ENCODE measurements at places on chromosomes 5 and 9. TPM values are rescaled to one million over a fixed set of nuclear protein-coding genes. Genes with fewer than 3 reads are reported as not detected.

The RRAGA gene
- total RNA-seq, result 40.6 TPM

The WDR38 gene
- total RNA-seq, result not detected

The NOTCH1 gene
- total RNA-seq, result 17.4 TPM

DNA sequence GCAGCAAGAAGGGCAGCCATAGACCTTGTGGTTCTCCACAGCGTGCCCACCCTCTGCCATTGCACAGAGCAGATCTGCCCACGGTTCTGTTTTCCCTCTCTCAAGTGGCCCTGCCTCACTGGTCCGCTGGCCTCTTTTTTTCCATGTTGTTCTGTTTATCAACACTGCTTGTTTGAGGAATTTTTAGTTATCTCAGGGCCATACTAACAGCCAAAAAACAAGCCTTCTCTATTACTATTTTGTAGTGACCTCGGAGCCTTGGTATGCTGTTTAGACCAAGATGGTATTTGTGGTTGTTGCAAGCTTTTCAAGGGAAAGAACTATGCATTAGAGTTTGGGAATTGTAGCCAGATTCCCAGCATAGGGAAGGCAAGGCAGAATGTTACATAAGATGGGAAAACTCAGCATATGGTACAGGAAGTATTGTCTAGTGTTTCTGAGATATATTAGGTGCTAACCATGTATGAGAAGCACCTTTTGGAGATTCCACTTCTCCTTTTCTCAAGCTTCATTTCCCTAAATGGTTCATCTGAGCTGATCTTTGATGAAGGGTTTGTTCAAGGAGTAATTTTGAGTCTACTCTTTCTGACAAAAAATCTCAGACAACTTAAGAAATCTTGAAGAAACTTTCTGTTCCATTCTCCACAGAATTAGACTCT, 54.3 kb downstream of the NUP214 start:
- DNase-seq, result no peak
- H3K27ac ChIP-seq, result no peak overlapping the region
- no peak overlapping the region for H3K4me3 ChIP-seq
- H3K4me1 ChIP-seq, result no peaks in the 10 kb centered on the region
- H3K36me3 ChIP-seq, result peaks cover 19% of the 10 kb centered on the region

GRCh38 chr9:84499969-84500582, 159.5 kb upstream of the SLC28A3 start:
- H3K27ac ChIP-seq, result no peak overlapping the region
- H3K4me3 ChIP-seq, result no peak overlapping the region
- no peaks in the 10 kb centered on the region for H3K36me3 ChIP-seq
- DNase-seq, result no peak
- no peaks in the 10 kb centered on the region for H3K4me1 ChIP-seq

DNA sequence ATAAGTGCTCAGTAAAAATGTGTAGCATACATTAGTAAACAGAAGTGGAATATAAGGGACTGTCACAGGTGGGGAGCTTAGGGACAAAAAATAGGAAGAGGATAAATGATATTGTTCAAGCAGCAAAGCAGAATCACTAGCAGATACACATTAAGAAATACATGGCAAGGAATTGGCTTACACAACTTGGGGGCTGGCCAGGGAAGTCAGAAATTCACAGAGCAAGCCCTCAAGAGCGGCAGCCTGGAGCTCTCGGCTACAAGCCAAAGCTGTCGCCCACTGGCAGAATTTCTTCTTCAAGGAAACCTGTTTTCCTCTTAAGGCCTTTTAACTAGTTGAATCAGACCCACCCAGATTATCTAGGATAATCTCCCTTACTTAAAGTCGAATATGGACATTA, 73.0 kb upstream of the SMIM23 start:
- no peak for DNase-seq
- H3K4me1 ChIP-seq, result no peaks in the 10 kb centered on the region
- no peak overlapping the region for H3K4me3 ChIP-seq

DNA sequence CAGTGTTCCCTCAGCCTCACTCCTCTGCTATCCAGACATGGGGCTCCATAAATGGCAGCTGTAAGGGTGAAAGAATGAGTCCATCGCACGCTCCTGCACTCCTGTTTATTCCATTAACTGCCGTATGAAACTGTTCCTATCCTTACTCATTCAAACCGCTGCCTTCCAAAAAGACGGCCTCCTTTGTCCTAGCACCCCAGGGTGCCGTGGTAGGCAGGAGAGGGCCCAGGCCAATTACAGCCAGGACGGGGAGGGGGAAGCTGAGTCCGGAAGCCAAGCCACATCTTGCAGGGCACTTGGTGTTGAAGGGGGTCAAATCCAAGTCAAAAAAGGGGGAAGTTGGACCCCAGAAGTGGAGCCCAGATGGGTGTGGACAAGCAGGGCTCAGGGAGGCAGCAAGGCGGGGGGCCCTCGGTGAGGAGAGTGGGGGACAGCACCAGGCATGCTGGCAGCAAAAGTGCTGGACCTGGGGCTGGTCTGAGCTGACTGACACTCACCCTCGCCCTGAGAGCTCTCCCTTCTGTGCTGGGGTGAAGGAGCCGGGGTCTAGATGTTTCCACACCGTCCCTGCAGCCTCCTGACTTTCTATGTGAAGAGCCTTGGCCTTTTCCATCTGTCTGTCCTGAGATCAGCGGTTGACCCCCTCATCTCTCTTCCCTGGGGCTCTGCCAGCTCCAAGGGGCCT, 63.3 kb downstream of the COL23A1 start:
- no peak overlapping the region for H3K4me3 ChIP-seq
- H3K4me1 ChIP-seq, result no peaks in the 10 kb centered on the region
- H3K36me3 ChIP-seq, result no peaks in the 10 kb centered on the region
- H3K27me3 ChIP-seq, result no peaks in the 10 kb centered on the region
- H3K27ac ChIP-seq, result no peak overlapping the region

- H3K36me3 ChIP-seq, result no peaks in the 10 kb centered on the region
- no peaks in the 10 kb centered on the region for H3K27me3 ChIP-seq
- H3K27ac ChIP-seq, result peak overlapping the region; percentile 98
- DNase-seq, result no peak
- H3K4me3 ChIP-seq, result peak overlapping the region; percentile 95
- no peaks in the 10 kb centered on the region for H3K4me1 ChIP-seq
These were observed 654 bp upstream of the TUT7 start for GRCh38 chr9:86354818-86355309.

GRCh38 chr9:135961811-135962695, 880 bp upstream of the UBAC1 start:
- no peaks in the 10 kb centered on the region for H3K4me1 ChIP-seq
- no peak overlapping the region for H3K4me3 ChIP-seq
- no peaks in the 10 kb centered on the region for H3K36me3 ChIP-seq
- DNase-seq, result no peak

GRCh38 chr9:114115654-114116125, 16.6 kb upstream of the KIF12 start:
- no peak overlapping the region for H3K4me3 ChIP-seq
- no peaks in the 10 kb centered on the region for H3K27me3 ChIP-seq
- no peak overlapping the region for H3K27ac ChIP-seq
- no peaks in the 10 kb centered on the region for H3K4me1 ChIP-seq
- no peak for DNase-seq
- H3K36me3 ChIP-seq, result no peaks in the 10 kb centered on the region

DNA sequence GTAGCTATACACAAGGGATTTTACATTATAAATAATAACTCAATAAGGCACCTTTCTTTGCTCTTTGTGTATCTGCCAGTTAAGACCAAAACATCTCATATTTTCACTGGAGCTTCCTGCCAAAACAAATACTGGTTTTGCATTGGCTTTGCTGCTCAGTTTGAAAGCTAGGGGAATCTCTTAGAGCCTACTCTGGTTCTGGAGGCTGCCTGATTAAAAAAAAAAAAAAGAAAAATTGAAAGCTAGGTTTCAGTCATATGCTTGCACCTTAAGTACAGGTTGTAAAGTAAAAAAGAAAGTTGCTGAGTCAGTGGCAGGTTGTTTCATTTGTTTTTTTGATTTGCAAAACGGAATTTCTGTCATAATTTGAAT, 2.3 kb downstream of the DENND4C start:
- no peak overlapping the region for H3K27ac ChIP-seq
- no peaks in the 10 kb centered on the region for H3K27me3 ChIP-seq
- DNase-seq, result no peak
- no peaks in the 10 kb centered on the region for H3K36me3 ChIP-seq
- H3K4me3 ChIP-seq, result no peak overlapping the region

GRCh38 chr9:673264-673965, 168.1 kb upstream of the DMRT1 start:
- no peak overlapping the region for H3K27ac ChIP-seq
- no peaks in the 10 kb centered on the region for H3K36me3 ChIP-seq
- H3K4me3 ChIP-seq, result no peak overlapping the region
- no peak for DNase-seq
- no peaks in the 10 kb centered on the region for H3K27me3 ChIP-seq

- no peak for DNase-seq
- H3K27me3 ChIP-seq, result peaks cover 3% of the 10 kb centered on the region
- H3K4me1 ChIP-seq, result no peaks in the 10 kb centered on the region
These were observed 96.5 kb upstream of the LMX1B start for GRCh38 chr9:126516936-126517832.

DNA sequence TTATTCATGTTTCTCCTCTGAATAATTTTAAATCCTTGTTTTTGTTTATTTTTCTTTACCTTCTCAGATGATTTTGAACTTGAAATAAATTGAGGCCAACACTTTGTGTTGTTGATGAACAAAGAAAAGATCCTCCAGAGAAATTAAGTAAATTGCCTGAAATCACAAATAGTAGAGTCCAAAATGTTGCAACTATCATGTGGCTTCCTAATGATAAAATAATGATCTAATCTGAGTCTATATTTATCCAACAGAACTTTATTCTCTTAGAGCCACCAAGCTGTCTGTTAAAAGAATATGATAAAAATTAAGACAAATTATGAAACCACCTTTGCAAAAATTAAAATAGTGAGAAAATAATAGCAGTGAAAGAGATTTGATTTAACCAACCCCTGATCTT, 132.2 kb upstream of the SPEF2 start:
- H3K27me3 ChIP-seq, result no peaks in the 10 kb centered on the region
- no peak for DNase-seq

DNA sequence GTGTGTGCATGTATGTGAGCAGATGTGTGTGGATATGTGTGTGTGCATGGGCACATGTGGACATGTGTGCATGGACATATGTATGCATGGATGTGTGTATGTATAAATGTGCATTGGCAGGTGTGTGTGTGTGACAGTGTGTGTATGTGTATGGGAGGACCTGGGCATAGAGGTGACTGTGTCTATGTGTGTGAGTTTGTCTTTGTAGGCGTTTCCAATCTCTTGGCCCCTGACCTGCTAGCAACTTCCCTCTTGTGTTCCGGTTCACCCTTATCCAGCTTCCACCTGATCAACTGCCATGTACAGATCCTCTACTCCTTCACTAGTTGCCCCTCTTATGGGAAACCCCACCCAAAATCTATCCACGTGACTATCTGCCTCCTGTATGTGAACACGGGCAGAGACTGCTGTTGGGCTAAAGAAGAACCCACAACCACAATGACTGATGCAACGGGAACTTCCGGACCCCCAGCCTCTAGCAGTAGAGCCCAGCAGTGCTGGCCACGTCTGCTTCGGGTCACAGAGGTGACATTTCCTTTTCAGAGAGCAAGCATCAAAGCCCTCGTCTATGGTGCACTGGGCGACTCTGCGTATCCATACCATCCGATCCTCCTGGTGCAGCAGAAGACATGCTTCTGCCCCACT, 24.9 kb upstream of the GADD45G start:
- no peak for DNase-seq
- no peak overlapping the region for H3K4me3 ChIP-seq
- H3K27me3 ChIP-seq, result no peaks in the 10 kb centered on the region
- no peaks in the 10 kb centered on the region for H3K36me3 ChIP-seq

GRCh38 chr5:96037128-96037527, 75.5 kb upstream of the ELL2 start:
- no peaks in the 10 kb centered on the region for H3K27me3 ChIP-seq
- no peaks in the 10 kb centered on the region for H3K4me1 ChIP-seq
- no peak for DNase-seq
- H3K4me3 ChIP-seq, result no peak overlapping the region
- no peak overlapping the region for H3K27ac ChIP-seq

- no peak overlapping the region for H3K4me3 ChIP-seq
- H3K27ac ChIP-seq, result no peak overlapping the region
- no peaks in the 10 kb centered on the region for H3K27me3 ChIP-seq
These were observed 18.8 kb downstream of the UBQLN1 start for GRCh38 chr9:83688921-83689320.

DNA sequence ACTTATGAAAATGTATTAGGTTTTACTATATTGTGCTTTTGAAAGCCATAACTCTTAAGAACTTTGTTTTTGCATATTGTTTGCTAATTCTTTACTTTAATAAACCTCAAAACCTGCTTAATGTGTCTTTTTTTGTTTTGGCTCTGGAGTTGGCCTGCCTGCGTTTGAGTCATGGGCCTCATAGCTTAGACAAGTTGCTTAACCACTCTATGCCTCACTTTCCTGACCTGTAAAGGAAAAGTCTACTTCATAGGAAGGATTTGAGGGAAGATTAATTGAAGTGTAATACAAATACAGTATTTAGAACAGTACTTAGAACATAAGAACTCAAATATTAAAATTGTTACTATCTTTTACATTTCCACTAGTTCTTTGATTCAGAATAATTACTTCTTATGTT, 10.3 kb downstream of the SMIM32 start:
- no peaks in the 10 kb centered on the region for H3K4me1 ChIP-seq
- peaks cover 5% of the 10 kb centered on the region for H3K36me3 ChIP-seq
- H3K27ac ChIP-seq, result no peak overlapping the region
- no peak overlapping the region for H3K4me3 ChIP-seq
- no peaks in the 10 kb centered on the region for H3K27me3 ChIP-seq

DNA sequence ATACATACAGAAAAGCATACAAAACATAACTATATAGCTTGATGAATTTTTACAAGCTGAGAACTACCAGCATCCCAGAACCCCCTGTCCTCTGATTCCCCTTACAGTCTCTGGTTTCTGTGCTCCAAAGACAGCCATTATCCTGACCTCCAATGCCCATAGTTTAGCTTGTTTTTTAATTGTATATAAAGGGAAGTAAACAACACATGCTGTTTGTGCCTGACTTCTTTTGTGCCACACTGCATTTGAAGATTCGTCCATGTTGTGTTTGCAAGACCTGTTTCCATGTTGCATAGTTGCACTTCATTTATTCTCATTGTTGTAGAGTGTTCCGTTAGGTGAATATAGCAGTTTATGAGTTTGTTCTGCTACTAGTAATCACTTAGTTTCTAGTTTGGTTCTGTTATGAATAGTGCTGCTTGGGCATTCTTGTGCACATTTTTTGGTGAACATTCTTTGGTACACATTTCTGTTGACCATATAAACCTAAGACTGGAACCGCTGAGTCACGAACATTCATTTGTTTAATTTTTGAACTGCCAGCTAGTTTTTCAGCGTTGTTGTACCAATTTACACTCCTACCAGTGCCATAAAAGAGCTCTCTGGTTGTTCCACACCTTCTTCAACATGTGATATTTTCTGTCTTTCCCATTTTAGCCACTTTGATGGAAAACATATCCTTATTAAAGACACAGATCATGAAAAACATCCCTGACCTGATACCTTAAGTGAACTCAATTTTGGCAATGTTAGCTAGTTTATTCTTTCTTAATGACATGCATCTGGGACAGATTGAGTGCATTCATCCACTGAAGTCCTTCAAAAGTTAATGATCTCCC, 78.1 kb upstream of the ANXA1 start:
- DNase-seq, result no peak
- H3K36me3 ChIP-seq, result no peaks in the 10 kb centered on the region
- peak overlapping the region; percentile 52 for H3K27ac ChIP-seq
- H3K27me3 ChIP-seq, result no peaks in the 10 kb centered on the region
- peaks cover 24% of the 10 kb centered on the region for H3K4me1 ChIP-seq
- no peak overlapping the region for H3K4me3 ChIP-seq

Measured in right lobe of liver (tissue), 6 donors.